ENCODE measurements at places on chromosomes 1 and 21. TPM values are rescaled to one million over a fixed set of nuclear protein-coding genes. Genes with fewer than 3 reads are reported as not detected.
A peak's percentile ranks its signal among the peaks of the same experiment; 100 is the strongest.

TRIM45 gene
- 3.2 TPM for polyA plus RNA-seq

SCAF4 gene
- polyA plus RNA-seq: 13.9 TPM

SAMD11 gene
- polyA plus RNA-seq: 0.89 TPM

CPT2 gene
- 37.4 TPM for polyA plus RNA-seq

PARP1 gene
- polyA plus RNA-seq: 17.4 TPM

PRDM16 gene
- 6.0 TPM for polyA plus RNA-seq

GPR25 gene
- polyA plus RNA-seq: 0.10 TPM

CELA3B gene
- polyA plus RNA-seq: 0.27 TPM

DNA sequence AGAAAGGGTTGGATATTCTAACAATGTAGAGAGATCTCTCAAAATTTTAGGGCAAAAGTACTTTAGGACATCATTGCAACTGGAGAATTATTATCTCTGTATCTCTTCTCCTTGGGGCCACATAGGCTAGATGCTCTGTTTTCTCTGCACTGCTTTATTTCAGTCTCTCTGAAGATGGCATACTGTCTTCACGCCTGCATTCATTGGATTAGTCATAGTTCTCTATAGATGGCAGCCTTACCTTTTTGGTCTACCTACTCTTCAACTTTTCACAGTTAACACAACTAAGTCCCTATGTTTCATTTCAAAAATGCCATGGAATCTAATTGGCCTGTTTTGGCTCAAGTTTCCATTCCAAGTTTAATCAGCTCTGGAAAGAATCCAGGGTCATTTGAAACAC, 1623.3 kb upstream of the B3GALT2 start:
- H3K27ac ChIP-seq: no peak overlapping the region
- H3K36me3 ChIP-seq: no peaks in the 10 kb centered on the region
- no peaks in the 10 kb centered on the region for H3K27me3 ChIP-seq
- H3K4me1 ChIP-seq: no peaks in the 10 kb centered on the region
- DNase-seq: no peak
- no peak overlapping the region for H3K4me3 ChIP-seq

GRCh38 chr1:154697710-154698109, 89.7 kb upstream of the ADAR start:
- H3K36me3 ChIP-seq: no peaks in the 10 kb centered on the region
- H3K27me3 ChIP-seq: peaks cover 12% of the 10 kb centered on the region
- H3K4me1 ChIP-seq: no peaks in the 10 kb centered on the region
- DNase-seq: no peak
- no peak overlapping the region for H3K27ac ChIP-seq

GRCh38 chr1:51664421-51665240, 47.7 kb downstream of the OSBPL9 start:
- no peak for DNase-seq
- no peak overlapping the region for H3K27ac ChIP-seq
- peaks cover 2% of the 10 kb centered on the region for H3K4me1 ChIP-seq
- peaks cover 2% of the 10 kb centered on the region for H3K36me3 ChIP-seq
- no peaks in the 10 kb centered on the region for H3K27me3 ChIP-seq

- peaks cover 2% of the 10 kb centered on the region for H3K27me3 ChIP-seq
- no peaks in the 10 kb centered on the region for H3K4me1 ChIP-seq
- H3K4me3 ChIP-seq: no peak overlapping the region
- no peak for DNase-seq
- H3K36me3 ChIP-seq: no peaks in the 10 kb centered on the region
Measured at GRCh38 chr1:56169856-56170255, 409.5 kb downstream of the PLPP3 start.

DNA sequence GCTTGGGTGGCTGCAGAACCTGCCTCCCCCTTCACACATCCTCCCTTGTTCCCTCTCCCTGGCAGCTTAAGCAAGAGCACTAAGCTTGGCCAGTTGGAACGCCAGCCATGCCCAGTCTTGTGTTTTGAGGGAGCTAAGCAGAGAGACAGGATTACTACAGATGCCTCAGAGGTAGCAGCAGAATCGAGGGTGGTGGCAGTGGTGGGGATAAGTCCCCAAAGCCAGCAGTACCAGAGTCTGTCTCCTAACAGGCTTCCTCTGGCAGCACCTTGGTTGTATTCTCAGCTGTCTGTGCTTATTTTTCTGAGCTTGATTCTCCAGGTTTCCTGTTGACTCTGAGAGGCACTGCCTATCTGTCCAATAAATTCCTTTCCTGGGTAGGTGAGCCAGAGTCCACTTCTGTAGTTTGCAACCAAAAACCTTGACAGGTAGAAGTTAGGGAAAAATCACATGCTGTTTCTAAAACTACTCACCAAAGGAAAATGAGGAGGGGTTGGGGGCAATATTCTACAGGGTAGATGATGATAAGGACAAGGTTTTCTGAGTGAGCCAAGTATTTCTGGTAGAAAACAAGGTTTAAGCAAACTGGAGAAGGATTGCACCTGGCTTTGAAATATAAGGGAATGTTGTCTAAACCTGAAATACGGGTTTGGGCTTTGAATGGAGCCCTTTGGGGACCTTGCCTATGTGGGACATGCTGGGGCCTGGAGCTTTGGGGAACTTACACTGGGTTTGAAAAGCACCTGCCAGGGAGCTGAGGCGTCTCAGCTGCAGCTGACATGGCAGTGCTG, 100.8 kb downstream of the PBX1 start:
- H3K4me3 ChIP-seq: no peak overlapping the region
- H3K4me1 ChIP-seq: peaks cover 14% of the 10 kb centered on the region
- H3K27ac ChIP-seq: peak overlapping the region; percentile 91
- H3K36me3 ChIP-seq: no peaks in the 10 kb centered on the region
- DNase-seq: peak; percentile 89

DNA sequence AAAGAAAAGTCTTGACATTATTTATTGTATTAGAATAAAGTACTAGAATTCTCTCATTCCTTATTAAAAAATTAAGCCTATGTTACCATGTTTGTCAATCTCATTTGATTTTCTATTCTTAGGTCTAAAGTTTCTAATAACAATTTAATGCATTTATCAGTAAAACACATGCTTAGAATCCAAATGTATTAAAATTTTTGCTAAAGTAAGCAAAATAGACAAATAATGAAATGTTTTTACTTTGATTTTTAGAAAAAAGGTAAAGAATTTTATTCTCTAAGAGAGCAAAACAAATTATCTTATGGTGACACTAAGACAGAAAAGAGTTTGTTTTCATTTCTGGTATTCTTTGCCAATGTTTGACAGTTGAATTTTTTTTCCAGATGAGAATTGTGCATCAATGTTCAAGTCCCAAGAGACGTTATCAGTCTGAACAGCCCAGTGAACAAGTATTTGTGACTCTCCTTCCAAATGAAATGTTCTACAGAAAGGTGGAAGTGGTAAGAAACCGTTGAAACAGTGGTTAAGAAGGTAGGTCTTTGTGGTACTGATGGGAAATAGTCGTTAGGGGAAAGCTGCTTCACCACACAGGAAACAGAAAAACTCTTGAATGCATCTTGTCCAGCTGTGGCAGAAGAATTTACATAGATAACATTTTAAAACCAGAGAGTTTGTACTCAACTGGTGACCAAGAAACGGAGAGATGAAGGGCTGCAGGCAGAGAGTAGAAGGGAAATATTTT, 402.5 kb downstream of the PTPRC start:
- H3K4me1 ChIP-seq: no peaks in the 10 kb centered on the region
- no peaks in the 10 kb centered on the region for H3K27me3 ChIP-seq
- peak; percentile 41 for DNase-seq
- H3K36me3 ChIP-seq: no peaks in the 10 kb centered on the region
- no peak overlapping the region for H3K4me3 ChIP-seq
- no peak overlapping the region for H3K27ac ChIP-seq

DNA sequence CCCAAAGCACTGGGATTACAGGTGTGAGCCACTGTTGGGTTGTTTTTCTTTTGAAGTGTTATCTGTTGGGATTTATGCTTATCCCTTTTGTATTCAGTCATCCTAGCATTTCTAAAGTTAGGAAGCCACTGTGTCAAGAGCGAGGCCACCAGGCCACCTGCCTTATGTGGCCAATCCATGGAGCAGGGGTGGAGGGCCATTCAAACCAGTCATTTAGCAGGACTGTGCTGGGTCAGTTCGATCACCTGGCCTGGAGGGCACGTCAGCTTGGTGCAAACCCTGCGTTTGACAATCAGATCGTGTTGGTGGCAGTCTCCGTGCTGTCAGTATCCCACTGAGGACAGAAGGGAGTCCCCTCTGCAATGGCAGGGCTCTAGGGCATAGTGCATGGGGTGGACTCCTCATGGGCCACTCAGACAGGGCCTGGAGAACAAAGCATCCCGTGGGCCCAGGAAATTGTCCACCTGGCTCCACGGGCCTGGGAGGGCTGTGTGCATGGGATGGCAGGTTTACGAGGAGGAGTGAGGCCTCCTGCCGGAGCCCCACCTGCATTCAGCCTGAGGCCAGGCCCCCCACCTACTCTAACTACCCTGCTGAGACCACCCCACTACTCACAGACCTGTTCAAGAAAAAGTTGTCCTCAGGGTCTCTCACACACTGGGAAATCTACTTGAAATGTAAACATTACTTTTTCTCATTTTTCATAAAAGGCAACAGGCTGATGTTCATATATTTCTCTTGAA, 242.3 kb downstream of the SDCCAG8 start:
- H3K4me1 ChIP-seq: no peaks in the 10 kb centered on the region
- H3K4me3 ChIP-seq: no peak overlapping the region
- no peak for DNase-seq
- H3K27me3 ChIP-seq: no peaks in the 10 kb centered on the region
- no peak overlapping the region for H3K27ac ChIP-seq

DNA sequence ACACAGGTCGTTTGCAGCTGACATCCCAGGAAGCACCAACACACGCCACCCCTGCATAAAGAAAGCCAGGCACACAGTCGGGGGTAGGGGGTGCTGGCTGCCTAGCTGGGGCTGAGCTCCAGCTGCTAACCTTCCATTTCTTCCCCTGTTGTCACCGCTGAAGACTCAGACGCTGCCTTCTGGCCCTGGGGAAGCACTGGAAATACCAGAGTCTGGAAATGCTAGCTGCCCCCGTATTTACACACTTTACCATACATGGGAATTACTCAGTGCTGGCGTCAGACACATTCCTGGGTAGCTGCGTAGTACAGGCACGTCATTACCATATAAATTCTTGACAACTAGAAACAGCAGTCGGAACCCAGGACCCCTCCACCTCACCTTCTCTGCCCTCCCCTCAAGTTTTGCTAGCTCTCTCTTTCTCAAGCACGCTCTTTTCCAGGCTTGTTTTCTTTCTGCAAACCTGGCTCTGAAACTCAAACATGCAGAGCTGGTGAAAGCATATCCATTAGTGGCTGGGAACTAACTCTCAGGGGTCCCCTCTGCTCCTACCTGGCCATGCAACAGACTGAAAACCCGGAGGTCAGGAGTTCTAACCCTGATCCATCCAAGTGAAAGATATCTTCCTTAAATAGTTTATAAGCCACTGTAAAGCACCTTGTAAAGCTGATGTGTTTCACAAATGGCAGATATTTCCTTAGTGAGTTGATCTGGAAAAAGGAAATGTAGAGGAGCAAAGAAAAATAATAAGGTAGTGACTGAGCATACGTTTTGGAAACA, 3.3 kb downstream of the CSRP1 start:
- peak overlapping the region; percentile 76 for H3K27ac ChIP-seq
- peaks cover 22% of the 10 kb centered on the region for H3K36me3 ChIP-seq
- no peaks in the 10 kb centered on the region for H3K27me3 ChIP-seq
- no peak overlapping the region for H3K4me3 ChIP-seq

GRCh38 chr1:197869490-197870077, 32.8 kb upstream of the C1orf53 start:
- H3K4me3 ChIP-seq: no peak overlapping the region
- H3K27ac ChIP-seq: no peak overlapping the region
- H3K4me1 ChIP-seq: no peaks in the 10 kb centered on the region
- no peaks in the 10 kb centered on the region for H3K36me3 ChIP-seq
- no peak for DNase-seq
- no peaks in the 10 kb centered on the region for H3K27me3 ChIP-seq

GRCh38 chr1:60510162-60510561, 436.6 kb upstream of the C1orf87 start:
- no peak overlapping the region for H3K27ac ChIP-seq
- no peak for DNase-seq
- no peaks in the 10 kb centered on the region for H3K4me1 ChIP-seq
- no peak overlapping the region for H3K4me3 ChIP-seq

- H3K4me3 ChIP-seq: no peak overlapping the region
- no peaks in the 10 kb centered on the region for H3K27me3 ChIP-seq
- H3K27ac ChIP-seq: no peak overlapping the region
- no peaks in the 10 kb centered on the region for H3K36me3 ChIP-seq
- DNase-seq: no peak
- H3K4me1 ChIP-seq: no peaks in the 10 kb centered on the region
Measured at GRCh38 chr1:112418099-112418892, 22.3 kb downstream of the CTTNBP2NL start.

GRCh38 chr1:71656902-71657301, 576.1 kb upstream of the ZRANB2 start:
- H3K27ac ChIP-seq: no peak overlapping the region
- H3K4me3 ChIP-seq: no peak overlapping the region
- no peaks in the 10 kb centered on the region for H3K36me3 ChIP-seq

- no peak overlapping the region for H3K27ac ChIP-seq
- no peak overlapping the region for H3K4me3 ChIP-seq
- H3K36me3 ChIP-seq: peaks cover 3% of the 10 kb centered on the region
- DNase-seq: peak; percentile 28
Measured at GRCh38 chr1:50570066-50570468, 146.8 kb upstream of the DMRTA2 start.

DNA sequence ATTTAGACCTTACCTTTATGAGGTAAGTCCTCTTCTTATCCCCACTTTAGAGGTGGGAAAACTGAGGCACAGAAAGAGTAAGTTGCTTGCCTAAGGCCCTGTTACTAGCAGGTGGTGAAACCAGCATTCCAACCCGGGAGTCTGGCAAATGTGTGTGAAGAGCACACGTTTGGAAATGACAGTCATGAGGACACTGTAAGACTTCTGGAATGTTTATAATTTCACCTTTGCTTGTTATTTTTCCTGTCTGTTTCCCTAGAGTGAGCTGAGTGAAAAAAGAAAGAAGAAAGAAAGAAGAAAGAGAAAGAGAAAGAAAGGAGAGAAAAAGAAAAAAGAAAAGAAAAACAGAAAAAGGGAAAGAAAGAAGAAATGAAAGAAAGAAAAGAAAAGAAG, 21.2 kb upstream of the LGALS8 start:
- no peaks in the 10 kb centered on the region for H3K27me3 ChIP-seq
- no peaks in the 10 kb centered on the region for H3K4me1 ChIP-seq
- H3K4me3 ChIP-seq: no peak overlapping the region
- no peak for DNase-seq
- H3K36me3 ChIP-seq: no peaks in the 10 kb centered on the region

DNA sequence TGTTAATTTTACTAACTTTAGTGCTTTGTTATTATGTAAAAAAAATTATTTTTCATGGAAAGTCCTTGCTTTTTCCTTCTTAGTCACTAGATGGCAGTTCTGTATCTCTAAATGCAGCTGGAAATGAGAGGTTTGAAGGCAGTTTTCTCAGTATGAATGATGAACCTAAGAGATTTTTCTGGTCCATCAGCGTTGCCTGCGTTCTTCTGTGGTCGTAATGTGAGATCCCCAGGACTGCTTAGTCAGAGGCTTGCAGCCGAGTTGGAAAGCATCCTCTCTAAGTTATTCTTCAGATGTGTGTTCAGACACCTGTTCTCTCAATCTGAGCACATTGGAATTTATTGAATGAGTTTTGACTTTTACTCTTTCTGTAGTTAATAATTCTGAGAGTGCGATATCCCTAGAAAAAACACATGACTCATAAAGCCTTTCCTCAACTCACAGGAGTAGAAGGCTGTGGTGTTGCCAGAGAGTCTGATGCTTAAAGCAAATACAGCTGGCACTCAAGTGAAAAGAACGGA, 99.3 kb downstream of the FMN2 start:
- H3K36me3 ChIP-seq: no peaks in the 10 kb centered on the region
- peak; percentile 57 for DNase-seq
- no peak overlapping the region for H3K4me3 ChIP-seq
- H3K27ac ChIP-seq: no peak overlapping the region

- H3K27ac ChIP-seq: no peak overlapping the region
- no peaks in the 10 kb centered on the region for H3K27me3 ChIP-seq
- peak; percentile 36 for DNase-seq
Measured at GRCh38 chr1:201059871-201060555, 36.5 kb upstream of the KIF21B start.
